Activated CD4-positive, alpha-beta T cell treated with anti-CD3 and anti-CD28 coated beads, Interleukin-2, amount 50 U/mL, for 1 hour (primary cell): ENCODE measurements at places on chromosomes 2 and 18.
A peak's percentile ranks its signal among the peaks of the same experiment; 100 is the strongest.

DNA sequence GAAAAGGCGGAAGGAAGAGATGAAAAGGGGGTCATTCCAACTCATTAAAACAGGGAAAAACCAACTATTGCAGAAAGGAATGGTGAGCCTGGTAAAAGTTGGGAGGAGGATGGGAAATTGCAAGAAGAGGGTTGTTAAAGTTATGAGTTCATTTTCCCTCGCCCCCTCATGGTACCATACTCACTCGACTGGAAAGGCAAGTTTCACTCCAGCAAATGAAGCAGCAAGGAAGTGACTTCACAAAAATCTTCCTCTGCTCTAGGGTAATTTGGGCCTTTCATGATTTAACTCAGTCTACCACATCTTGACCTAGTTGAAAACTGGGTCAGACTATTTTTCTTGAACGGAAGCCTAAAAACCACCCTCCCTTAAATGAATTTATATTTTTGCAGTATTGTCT, 22.8 kb upstream of the DAW1 start:
- no peak for DNase-seq

GRCh38 chr18:38038242-38038641, 472.6 kb upstream of the CELF4 start:
- DNase-seq: no peak

DNA sequence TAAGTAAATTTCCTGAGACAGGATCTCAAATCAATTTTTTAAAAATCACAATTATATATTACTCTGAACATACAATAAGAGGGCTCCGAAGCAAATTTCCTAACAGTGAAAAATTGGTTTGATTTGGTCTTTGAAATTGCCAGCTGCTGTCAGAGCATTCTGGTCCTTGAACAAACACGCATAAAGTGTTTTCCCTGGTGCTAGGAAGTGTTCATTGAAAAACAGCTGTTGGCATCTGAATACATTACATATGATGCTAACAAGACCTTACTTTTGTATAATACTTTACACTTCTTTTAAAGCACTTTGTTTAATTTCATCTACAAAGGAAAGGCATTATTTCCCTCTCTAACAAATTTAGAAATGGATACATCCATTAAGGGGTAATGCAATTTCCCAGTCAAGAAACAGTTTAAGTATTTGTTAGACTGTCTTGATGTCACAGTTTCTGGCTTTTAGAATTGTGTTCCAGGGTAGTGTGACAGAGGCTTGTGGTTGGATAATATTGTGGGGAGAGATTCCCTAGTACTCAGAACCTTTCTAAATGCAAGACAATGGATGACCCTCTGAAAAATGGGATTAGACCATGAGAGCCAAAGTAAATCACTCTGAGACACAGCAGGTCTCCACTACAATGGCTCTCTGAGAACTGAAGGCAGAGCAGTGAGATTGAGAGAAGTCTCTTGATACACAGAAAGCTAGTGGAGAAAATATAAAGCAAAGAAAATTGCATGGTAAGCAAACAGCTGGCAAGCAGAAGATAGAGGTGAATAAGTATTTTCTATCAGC, 299.0 kb downstream of the TRIB2 start:
- DNase-seq: no peak

DNA sequence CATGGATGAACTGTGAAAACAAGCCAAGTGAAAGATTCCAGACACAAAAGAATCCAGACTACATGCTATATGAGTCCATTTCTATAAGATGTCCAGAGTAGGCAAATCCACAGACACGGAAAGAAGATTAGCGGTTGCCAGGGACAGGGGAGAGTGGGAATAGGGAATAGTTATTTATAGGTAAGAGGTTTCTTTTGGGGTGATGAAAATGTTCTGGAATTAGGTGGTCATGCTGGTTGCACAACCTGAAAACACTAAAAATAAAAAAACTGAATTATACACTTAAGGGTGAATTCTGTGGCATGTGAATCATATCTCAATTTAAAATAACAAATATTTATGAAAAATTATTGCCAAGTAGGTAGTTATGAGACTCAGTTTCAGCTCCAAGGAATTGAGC, 168.4 kb downstream of the LTBP1 start:
- DNase-seq: no peak

GRCh38 chr2:123953846-123954245, 71.2 kb upstream of the CNTNAP5 start:
- DNase-seq: no peak

DNA sequence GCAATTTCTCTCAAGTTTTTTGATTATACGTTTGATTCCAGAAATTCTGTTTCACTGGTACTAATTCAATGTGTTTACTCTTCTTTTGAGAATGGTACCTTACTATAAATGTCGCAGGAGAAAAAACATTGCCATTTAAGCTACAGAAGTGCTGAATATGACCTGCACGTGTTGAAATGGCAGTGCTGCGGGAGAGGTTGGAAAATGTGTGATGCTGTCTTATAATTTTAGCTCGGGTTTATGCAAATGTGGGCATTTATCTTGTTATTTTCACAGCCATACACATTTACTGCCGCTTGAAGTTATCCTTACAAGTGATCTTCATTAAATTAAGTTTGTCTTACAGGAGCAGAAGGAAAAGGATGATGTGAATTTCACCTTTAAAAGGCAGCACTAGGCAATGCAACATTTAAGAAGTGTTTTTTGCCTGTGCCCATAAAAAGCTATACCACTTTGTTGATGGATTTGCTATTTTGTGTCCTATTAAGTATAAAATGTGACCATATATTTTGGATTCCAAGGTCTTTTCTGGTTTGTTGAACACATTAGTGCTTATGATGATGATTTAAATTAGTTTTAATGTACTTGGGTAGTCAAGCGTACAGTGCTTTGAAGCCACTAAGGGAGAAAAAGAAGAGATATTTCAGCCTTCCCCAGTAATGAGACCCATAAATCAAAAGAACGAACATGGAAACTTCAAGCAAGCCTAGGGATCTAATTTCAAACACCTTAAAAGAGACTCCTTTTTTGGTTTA, 112.1 kb downstream of the LTBP1 start:
- no peak for DNase-seq

GRCh38 chr2:62343636-62344337, 147.9 kb downstream of the B3GNT2 start:
- no peak for DNase-seq

GRCh38 chr2:188695953-188696352, 278.2 kb upstream of the COL3A1 start:
- DNase-seq: no peak

- no peak for DNase-seq
Observed at GRCh38 chr2:102032368-102033030, 40.7 kb downstream of the IL1R2 start.

- DNase-seq: no peak
Observed at GRCh38 chr18:68480196-68480595, 234.7 kb downstream of the TMX3 start.

- DNase-seq: no peak
Observed at GRCh38 chr2:45772038-45772437, 120.6 kb downstream of the PRKCE start.

DNA sequence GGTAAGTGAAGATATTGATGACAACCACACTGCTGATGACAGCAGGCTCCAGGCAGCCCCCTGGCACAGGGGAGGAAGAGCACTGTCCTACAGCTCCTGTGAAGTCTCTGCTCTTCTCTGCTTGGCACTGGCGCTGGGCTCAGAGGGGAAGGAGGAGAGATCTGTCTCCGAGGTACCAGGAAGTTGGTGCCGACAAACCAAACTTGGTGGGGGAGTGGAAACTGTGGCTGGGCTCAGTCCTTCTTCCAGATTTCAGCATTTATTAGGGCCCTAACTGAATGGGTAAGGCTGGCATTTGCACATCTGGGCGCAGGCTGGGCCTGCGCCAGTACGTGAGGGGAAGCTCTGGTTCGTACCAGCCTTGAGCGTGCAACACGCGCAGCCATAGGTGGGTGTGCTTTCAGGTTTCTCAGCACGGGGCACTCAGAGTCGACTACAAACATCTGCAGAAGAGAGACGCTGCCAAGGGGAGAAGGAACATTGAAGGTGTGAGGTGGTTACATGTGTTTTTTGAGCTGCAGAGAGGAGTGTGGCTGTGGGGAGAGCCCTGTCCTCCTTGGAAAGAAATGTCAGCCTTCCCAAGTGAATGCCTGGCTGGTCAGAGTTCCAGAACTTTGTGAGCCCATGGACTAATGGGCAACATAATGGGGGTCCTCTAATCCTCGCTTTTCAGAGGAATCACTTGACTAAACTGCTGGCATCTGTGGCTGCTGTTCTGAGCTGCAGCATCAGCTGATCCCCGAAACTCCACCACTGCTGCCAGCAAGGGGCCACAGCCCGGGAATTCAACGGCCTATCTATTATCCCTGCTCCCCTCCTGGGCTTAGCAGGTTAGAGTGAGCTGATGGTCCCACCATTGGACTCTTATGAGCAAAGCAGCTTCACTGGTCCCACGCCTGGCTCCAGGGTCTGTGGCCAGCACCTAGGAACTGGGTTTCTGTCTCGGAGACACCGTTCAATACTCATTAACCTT, 55.2 kb upstream of the SEMA4C start:
- peak; percentile 19 for DNase-seq

DNA sequence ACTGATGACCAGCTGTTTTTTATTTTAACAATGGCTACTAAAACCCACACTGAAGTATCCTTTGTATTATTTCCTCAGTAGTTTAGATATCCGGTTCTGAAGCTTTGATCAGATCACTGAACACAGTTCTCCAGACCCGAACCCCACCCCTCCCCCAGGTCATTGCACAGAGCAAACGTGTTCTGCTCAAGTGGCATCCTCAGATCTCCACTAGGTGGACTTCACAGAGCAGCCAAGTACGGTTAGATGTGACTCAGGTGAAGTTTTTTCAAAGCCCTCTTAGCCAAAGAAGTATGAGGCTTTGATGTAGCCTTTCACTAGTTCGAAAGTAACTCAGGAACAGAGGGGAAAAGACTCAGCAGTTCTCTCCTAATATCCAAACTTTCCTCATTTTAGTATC, 142.7 kb upstream of the NRP2 start:
- no peak for DNase-seq

- DNase-seq: no peak
Observed at GRCh38 chr18:8399138-8399537, 210.1 kb upstream of the RAB12 start.

DNA sequence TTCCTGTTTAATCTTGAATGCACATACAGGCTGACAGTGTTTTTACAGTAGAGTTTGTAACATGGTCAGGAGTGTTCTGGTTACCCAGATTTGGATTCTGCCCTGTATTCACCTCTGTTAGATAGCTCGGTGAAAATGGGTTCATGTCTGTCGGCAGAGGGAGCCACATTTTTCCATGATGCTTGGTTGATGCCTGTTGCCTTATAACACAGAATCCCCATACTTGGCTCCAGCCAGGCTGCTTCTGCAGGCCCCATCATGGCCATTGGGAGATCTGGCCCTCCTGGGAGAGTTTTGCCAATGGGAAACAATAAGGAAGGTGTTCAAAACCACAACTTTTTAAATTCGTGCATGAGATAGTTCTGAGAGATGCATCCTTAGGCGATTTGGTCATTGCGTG, 78.1 kb downstream of the WDSUB1 start:
- no peak for DNase-seq

- DNase-seq: no peak
Observed at GRCh38 chr2:219018726-219019125, 22.6 kb downstream of the CFAP65 start.

DNA sequence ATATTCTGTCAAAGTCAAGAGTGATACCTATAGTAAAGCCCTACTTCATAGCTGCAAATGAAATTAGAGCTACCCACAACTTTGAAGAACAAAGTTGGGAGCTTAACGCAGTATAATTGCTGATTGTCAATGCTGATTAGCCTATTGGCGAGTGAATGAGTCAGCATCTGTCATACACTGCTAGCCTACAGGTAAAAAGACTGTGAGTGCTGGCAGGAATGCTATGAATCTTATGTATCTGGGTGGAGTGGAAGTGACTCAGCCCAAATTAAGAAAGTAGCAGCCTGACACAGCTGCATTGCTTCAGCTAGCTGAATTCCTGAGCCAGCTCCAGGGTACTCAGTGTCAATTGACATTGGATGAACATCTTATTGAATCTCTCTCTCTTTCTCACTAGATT, 179.4 kb upstream of the DCC start:
- no peak for DNase-seq

- DNase-seq: no peak
Observed at GRCh38 chr2:141522702-141523101, 608.1 kb downstream of the LRP1B start.

- no peak for DNase-seq
Observed at GRCh38 chr2:230865766-230866755, 1.3 kb downstream of the ITM2C start.

GRCh38 chr2:124797049-124797448, 772.0 kb downstream of the CNTNAP5 start:
- DNase-seq: no peak

GRCh38 chr2:147463881-147464520, 380.8 kb upstream of the ACVR2A start:
- no peak for DNase-seq

DNA sequence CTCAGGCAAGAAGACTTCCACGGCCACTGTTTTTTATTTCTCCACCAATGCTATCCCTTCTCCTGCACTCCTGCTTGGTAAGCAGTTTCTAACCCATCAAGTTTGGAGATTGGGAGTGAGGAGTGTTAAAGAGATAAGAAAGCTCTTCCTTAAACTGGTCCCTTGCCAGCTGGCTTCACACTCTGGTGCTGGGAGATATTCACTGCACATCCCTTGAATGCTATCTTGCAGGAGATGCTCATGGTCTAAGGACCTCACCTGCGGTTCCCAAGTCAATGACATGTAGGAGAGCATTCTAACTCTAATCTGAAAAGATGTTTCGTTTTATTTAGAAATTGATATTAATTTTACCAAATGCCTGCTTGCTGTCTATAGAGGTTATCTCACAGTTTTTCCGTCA, 28.2 kb upstream of the CYRIA start:
- DNase-seq: no peak

DNA sequence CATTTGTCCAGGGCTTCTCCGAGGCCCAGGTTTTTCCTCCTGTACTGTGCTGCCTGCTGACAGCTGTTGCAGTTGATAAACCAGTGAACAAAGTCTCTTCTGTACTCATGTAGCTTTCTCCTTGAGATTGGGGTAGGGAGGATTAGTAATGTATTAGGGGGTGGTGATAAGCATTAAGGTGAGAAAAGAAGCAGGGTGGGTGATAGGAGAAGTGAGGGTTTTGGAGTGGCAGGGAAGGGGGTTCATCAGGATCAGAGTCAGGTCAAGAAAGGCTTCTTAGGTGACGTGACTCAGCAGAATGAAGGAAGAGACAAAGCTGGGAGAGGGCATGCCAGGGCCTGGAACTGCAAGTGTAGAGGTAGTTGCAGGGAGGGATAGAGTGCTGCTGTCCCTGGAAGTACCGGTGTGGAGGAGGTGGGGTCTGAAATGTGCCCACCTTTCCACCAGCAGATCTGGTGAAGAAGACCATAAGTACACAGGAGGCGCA, 48.7 kb downstream of the PKP4 start:
- DNase-seq: no peak

- DNase-seq: no peak
Observed at GRCh38 chr18:22163416-22164161, 5.8 kb upstream of the GATA6 start.

DNA sequence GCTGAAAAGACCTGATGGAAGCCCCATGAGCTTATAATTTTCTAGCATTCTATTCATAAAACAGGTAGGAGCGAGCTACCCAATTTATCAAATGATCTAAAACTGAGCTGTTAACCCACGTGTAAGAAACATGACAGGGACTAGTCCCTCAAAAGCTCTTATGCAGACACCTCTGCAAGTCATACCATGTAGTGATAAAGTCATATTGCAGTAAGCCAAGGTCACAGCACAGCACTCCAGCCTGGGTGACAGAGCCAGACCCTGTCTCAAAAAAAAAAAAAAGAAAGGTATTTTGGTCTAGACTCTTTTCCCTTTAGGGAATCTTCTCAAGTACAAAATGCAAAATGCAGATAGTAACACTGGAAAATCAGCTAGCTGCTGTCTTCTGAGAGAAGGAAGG, 58.9 kb upstream of the ARL5A start:
- no peak for DNase-seq

GRCh38 chr2:181682795-181683517, 2.6 kb upstream of the NEUROD1 start:
- DNase-seq: no peak
